ENCODE measurements at places on chromosomes 12 and 14.

- DNase-seq = no peak
Observed at GRCh38 chr12:76666290-76666835, 97.6 kb upstream of the ZDHHC17 start.

- no peak for DNase-seq
Observed at GRCh38 chr14:37045340-37046061, 126.9 kb downstream of the SLC25A21 start.

GRCh38 chr12:5031958-5032357 lies 11.7 kb upstream of the KCNA5 start:
- DNase-seq = no peak

GRCh38 chr12:124456652-124457152 lies 110.7 kb downstream of the NCOR2 start:
- DNase-seq = peak; percentile 31
